ENCODE measurements at places on chromosomes 6 and 20.

GRCh38 chr6:146968041-146968760 lies 236.0 kb upstream of the STXBP5 start:
- DNase-seq: no peak

- no peak for DNase-seq
These were observed 531.7 kb downstream of the TFAP2B start for GRCh38 chr6:51350308-51350904.

- DNase-seq: no peak
These were observed 194.0 kb downstream of the EYA4 start for GRCh38 chr6:133435065-133435728.

DNA sequence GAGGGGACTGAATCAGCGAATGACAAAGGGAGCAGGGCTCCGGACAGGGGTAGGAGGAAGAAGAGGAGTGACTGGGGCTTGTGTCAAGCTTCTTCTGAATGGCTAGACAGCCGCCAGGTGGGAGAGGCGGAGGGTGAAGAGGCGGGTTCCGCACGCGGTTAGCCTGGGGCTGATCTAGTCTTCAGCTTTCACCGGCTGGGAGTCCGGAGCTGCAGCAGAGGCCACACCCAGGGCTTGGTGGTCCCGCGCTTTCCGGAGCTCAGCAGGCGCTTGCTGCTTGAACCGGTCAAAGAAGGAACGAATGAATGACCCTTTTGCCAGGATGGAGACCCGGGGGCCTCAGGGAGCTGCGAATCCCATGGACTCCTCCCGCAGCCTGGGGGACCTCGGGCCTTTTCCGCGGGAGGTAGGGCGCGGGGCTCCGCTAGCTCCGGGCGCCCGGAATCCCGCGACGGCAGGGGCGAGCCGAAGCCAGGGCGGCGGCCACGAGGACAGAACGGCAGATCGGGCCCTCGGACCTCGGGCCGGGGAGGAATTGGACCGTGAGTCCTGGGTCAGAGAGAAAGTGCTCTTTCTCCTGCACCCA lies at the start of gene C6orf141:
C6orf141 (plus strand) TSS at position 177 of the 586 bp plus-strand sequence; CDS start at position 302, 125 bp downstream.
- no peak for DNase-seq

GRCh38 chr20:63856098-63856511 lies 5.2 kb upstream of the ABHD16B start:
- DNase-seq: no peak

DNA sequence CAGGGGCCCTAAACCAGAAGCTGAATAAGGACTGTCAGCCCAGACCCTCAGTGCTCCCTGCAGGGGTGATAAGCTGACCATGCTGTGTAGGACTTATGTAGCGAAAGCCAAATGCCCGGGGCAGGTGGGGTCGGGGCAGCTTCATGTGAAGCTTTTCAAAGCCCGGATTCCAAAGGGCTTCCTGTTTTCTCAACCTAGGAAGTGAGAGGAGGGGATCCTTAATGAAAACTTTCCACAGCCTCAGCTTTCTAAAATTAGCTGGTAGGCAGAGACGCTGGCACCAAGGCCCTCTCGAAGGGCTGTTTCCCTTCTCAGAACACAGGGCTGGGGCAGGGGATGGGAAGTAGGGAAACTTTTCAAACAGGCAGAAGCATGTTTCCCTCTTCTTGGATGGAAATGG lies 148.9 kb downstream of the NFATC2 start:
- no peak for DNase-seq

DNA sequence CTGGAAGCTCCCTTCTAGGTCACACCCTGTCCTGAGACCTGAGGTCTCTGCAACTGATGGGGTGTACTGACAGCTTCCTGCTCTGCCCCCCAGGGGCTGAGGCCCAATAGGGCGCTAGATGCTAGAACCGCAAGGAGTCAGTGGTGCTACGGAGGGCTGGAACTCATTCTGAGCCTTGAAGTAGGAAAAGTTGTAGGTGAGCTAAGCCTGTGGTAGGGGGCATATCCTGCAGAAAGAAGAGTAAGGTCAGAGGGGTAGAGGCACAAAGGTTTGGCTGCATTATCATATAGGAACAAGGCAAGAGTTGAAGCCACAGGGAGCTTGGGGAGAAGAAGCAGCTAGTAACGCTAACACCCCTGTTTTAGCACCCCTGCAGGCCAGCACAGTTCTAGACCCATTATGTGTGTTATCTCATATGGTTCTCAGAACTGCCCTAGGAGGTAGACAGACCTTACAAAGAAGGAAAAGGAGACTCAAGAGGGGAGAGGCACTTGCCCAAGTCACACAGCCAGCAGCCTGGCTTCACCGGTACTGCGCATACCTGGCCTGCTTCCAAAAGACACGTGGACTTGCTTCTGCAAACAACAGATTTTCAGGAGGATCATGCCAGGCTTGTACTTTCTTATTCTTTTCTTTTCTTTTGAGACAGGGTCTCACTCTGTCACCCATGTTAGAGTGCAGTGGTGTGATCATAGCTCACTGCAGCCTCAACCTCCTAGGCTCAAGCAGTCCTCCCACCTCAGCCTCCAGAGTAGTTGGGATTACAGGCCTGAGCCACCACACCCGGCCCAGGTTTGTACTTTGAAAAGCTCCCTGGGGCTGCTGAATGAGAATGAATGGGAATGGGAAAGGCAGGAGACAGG lies 156.1 kb downstream of the MRPL14 start:
- no peak for DNase-seq

DNA sequence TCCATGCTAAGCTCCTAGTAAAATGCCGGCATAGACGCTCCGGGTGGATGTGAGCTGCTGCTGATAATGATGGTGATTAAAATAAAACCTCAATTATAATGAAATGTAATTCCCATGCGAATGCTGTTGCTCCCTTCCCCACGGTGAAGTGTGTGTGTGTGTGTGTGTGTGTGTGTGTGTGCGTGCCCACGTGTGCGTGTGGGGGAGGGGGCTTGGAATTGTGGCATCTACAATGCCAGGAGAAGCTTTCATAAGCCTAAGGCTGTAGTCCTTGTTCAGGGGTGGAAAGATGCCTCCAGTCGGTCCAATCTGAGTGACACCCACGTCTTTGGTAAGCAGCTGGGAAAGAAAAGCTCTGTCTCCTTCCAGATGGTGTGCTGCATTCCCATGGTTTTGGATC lies 137.9 kb downstream of the CDH26 start:
- no peak for DNase-seq

GRCh38 chr20:24045621-24046318 lies 57.2 kb upstream of the GGTLC1 start:
- no peak for DNase-seq

DNA sequence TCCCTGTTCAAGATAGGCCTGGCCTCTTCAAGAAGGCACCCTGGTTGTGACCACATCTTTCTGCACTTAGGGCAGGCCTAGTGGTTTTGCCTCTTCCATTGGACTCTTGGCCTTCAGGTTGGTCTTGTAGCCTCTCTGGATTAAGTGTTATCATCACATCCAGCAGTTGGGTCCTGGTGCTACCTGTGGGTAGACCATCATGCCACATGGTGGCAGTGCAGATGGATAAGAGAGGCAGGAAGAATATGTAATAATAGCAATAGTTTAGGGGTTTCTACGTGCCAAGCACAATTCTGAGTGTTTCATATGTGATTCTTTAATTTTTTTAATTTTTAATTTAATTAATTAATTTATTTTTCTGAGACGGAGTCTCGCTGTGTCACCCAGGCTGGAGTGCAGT lies 28.5 kb upstream of the SNRPB2 start:
- no peak for DNase-seq

DNA sequence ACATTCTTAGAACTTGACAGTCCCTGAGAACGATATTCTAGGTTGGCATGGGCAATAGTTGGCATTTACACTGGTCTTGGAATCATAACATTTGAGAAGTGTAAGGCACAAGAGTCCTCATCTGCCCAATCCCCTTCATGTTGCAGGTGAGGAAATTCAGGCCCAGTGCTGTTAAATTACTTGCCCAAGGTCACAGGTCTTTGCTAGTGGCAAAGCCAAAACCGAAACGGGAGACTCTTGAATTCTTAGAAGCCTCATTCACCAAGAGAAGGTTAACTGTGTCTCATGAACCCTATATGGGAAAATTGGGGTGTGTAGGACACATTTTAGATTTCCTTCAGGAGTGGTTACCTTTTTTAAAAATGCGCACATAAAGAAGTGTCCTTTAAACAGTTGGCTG lies 7.2 kb downstream of the E2F3 start:
- DNase-seq: no peak

GRCh38 chr6:87572021-87572420 lies 17.8 kb downstream of the RARS2 start:
- DNase-seq: no peak

GRCh38 chr6:107532706-107533105 lies 42.8 kb downstream of the SOBP start:
- DNase-seq: no peak

GRCh38 chr6:36445621-36446020 lies 2.8 kb downstream of the KCTD20 start:
- no peak for DNase-seq

- no peak for DNase-seq
These were observed 64.0 kb upstream of the KCNK16 start for GRCh38 chr6:39386487-39386886.

DNA sequence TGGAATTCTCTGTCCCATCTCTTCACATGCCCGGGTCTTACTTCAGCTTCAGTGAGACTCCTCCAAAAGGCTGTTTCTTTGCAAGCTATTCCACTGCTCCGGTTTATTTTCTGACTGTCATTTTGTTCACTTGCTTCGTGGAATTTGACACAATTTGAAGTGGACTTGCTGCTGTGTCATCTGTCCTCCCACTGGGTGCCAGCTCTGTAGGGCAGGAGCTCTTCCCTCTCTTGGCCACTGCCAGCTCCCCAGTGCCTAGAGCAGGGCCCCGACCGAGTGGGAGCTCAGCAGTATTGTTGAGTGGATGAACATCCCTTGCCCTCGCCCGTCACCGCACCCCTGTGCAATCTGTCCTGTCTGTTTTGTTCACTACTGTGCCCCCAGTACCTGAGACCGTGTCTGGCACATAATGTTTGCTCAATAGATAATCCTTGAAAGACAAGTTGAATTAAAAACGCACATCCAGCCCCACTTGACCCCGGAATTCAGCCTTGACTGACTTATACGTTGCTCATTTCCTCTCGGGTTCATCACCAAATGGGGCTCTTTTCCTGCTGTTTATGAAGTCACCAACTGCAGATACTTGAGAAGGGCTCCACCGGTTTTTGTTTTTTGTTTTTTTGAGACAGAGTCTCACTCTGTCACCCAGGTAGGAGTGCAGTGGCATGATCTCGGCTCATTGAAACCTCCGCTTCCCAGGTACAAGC lies 170.3 kb upstream of the KCNG1 start:
- no peak for DNase-seq

DNA sequence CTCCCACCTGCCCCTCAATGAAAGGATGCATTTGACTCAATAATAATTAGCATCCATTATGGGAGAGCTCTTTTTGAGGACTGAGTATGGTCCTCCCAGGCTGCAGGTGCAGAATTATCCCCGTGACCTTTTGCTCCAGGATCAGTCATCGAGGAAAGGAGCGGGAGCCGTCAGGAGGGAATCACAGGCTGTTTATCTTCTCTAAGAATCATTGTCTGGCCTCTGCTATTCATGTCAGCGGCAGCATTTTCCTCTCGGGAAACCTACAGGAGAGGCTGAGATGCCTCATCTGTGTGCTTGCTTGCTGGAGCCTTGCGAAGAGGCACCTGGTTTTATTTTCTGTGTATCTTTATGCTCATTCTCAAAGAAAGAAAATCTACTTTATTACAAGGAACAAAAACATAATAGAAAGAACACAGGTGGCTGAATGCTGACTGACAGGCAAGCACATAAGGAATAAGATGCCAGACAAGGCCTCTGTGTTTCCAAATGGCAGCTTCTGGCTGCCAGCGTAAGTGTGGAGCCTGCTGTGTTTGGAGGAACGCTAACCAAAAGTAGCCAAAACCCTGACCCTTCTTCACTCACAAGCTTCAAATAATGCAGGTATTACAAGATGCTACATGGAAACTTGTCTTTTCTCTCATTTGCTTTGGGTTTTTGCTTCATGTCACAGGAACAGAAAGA lies 539.1 kb upstream of the MARCKS start:
- no peak for DNase-seq

GRCh38 chr20:4569092-4569491 lies 152.6 kb upstream of the PRND start:
- DNase-seq: no peak

DNA sequence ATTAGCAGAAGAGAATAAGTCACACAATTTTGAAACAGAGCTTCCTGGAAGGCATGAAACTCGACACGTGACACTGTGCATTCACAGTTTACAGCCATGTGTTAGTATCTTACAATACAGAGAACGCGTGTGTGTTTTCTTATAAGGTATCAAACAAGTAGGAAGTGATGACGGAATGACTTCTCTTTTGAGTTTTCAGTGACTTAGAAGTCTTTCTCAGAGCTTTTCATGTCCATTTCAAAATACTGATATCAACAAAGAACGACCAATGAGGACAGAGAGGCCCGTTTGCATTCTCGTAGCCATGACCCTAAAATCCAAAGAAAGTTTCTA lies 36.6 kb upstream of the DUSP22 start:
- DNase-seq: no peak

- no peak for DNase-seq
These were observed 2.9 kb downstream of the FNDC1 start for GRCh38 chr6:159172091-159172491.

DNA sequence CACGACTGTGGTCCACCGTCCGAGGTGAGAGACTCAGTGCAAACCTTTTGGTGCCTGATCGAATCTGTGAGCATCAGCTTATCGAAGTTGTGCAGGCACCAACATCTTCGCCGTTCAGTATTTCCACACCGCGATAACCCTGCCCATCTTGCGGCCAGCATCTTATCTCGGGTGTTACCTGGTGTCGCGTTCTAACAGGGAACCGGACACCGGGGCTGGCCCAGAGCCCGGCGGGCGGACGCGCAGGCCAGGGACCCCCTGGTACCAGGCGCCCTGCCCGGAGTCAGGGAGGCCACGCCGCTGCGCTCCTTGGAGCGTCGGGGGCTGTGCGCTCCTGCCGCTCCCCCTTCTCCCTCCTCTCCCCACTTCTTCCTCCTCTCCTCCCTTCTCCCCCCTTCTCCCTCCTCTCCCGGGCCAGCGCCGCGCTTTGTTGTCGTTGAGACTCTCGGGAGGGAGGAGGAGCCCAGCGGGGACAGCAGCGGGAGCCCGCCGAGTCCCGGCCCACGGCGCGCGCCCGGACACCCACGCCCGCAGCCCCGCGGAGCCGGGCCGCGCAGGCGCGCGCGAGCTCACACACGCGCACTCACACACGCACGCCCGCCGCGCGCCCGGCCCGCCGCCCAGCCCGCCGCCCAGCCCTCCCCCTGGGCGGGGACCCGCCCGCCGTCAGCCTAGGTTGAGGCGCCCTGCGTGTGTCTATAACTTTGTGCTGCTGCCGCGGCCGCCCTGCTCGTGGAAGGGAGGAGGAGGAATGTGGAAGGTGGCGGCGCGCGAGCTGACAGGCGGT lies 1.4 kb upstream of the FOXO3 start:
- peak; percentile 65 for DNase-seq

GRCh38 chr6:127053032-127053874 lies 65.2 kb upstream of the RSPO3 start:
- DNase-seq: no peak

DNA sequence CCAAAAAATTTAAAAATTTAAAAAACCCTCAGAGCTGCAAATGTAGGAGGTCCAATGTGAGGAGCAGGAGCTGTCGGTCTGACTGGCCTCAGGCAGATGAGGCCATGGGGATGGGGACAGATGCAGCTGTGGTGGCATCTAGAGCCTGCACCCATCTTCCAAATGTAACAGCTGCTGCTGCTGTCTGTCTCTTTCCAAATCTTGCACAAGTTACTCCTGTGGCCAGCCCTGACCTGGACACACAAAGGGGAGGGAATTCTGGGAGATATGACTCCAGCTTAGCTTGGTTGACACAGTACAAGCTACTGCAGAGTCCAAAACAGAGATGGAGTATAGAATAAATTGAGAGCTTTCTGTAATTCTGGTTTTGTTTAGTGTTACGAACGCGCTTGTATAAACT lies 115.2 kb downstream of the PRND start:
- no peak for DNase-seq

GRCh38 chr20:17762243-17762872 lies 62.6 kb downstream of the BANF2 start:
- DNase-seq: no peak
